ENCODE measurements at places on chromosomes 11 and 22.

- no peak for DNase-seq
These were observed 14.2 kb downstream of the GAS2 start for GRCh38 chr11:22680628-22681027.

- DNase-seq: no peak
These were observed 32.9 kb upstream of the KLHL35 start for GRCh38 chr11:75465701-75466531.

DNA sequence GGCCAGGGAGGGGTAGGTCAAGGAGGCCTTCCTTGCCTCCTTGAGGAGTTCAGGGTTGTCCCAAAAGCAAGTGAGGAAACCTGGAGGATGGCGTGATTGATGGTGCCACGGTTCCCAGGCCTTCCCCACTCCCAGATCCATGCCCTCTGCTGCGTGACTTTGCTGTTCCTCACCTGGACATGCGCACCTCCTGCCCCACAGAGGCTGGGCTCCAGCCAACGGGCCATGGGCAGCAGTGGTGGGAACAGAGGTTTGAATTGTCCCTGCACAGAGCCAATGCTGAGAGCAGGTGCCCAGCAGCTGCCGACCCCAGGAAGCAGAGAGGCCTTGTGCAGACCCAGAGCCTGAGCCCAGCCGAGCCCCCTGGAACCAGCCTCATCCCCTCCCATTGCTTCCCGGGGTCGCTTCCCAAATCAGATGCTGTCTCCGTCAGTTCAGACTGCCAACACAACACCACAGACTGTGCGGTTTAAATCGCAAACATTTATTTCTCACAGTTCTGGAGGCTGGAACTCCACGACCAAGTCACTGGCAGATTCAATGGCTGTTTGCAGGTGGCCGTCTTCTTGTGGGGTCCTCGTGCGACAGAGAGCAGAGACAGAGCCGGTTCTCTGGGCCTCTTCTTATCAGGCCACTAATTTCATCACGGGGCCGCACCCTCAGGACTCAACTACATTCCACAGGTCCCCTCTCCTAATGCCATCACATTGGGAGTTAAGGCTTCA is 6.2 kb upstream of the LINC01488 start:
- no peak for DNase-seq

- DNase-seq: peak; percentile 21
These were observed 12.4 kb upstream of the KLHL35 start for GRCh38 chr11:75445315-75445953.

GRCh38 chr11:17692931-17693330 is 26.4 kb upstream of the MYOD1 start:
- DNase-seq: no peak

GRCh38 chr11:30089921-30090320 is 73.1 kb upstream of the KCNA4 start:
- DNase-seq: no peak

GRCh38 chr11:64262271-64263002 is 11.1 kb downstream of the PLCB3 start:
- DNase-seq: no peak

DNA sequence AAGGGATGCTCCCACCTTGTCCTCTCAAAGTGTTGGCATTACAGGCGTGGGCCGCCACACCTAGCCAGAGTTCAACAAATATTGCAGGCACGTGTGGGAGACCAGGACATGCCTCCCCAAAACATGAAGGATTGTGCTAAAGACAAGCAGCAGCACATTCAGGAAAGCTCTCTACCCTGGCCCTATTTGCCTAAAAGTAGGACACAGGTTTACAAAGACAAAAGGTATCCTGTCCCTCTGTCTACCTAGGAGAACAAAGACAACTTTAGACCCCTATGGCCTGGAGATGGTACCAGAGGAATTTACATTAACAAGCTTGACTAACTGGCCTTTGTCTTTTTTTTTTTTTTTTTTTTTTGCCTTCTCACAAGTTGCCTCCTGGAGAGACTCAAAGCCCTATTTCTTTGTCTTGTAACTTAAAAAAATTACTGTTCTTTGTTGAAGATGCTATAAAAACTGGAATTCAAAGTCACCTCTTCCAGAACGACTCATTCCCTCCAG is 859 bp upstream of the ACCS start:
- peak; percentile 6 for DNase-seq

GRCh38 chr22:39291523-39291922 is 27.9 kb downstream of the RPL3 start:
- DNase-seq: no peak

DNA sequence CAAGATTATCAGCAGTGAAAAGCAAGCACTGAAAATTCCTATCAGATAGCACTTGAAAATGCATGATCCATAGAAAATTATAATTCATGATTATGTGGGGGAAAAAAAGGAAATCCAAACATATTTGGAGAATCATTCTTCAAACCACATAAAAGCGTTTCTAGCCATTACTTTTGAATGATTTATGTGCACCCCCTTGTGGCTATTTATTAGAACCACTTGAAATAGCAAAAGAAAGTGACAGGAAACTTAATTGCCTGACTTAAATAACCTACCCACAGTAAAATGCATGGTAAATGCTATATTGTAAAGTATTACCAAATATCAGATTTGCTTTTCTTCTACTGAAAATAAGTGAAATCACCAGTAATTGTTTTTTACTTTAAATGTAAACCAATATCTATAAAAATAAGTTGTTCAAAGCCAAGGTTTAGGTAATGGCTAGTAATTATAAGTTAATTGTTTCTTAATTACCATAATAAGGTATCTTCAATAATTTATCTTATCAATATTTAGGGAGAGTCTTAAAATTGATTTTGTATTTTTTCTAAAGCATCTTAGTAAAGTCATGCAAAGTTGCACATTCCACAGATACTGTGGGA is 168.5 kb downstream of the ARHGAP42 start:
- DNase-seq: peak; percentile 33

DNA sequence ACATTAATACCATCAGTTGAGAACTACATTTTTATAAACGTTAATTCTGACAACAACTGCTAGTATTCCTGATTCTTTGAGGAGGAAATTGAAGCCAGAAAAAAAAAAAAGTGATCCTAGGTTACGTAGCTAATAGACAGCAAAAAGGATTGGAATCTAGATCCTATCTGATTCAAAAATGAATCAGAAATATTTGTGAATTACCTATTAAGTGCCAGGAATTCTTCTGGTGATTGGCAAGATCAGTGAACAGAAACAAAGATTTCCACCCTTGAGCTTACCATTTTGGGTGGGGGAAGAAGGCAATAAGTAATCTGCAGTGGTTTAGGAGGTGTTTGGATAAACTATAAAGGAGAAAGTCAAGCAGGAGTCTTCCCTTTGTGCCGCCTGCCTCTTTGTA is 63.9 kb upstream of the LARGE1 start:
- no peak for DNase-seq

DNA sequence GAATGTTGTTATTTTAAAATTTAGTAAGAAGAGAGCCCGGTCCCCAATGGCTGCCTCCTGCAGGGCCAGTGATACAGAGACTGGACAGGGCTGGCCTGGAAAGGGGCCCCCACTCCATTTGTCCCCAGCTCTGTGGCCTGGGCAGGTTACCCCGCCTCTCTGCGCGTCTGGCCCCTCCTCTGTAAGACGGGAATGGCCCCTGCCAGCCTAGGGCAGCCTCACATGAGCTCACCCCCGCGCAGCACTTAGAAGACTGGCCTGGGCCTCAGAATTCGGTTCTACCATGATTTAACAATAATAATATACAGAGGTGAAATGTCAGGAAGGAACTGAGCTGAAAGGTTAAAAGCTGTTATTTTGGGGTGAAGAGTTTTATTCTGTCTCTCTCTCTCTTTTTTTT is 1.3 kb downstream of the APOBEC3G start:
- DNase-seq: no peak

DNA sequence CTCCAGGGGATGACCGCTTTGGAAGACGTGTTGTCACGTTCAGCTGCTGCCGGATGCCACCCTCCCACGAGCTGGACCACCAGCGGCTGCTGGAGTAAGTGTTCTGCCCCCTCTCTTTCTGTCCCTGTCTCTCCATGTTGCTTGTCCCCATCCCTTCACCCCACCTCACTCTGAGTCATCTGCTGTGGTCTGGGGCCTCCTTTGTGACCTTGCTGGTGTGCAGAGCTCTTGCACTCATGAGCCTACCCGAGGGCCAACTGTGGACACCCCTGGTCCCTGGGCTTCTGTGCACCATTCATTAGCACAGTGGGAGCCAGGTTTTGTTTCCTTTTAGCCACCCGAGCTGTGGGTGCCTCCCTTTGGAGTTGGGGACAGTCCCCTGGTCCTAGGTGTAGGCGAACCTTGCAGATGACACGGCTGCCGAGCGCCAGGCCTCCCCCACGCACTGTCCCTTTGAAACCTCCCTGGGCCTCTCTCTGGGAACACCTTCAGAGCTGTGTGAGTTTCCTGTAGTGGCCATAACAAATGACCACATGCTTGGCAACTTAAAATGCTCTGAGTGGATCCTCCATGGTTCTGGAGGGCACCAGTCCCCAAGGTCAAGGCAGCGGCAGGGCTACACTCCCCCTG is 49.8 kb downstream of the ARHGAP8 start:
- no peak for DNase-seq

GRCh38 chr22:26287382-26288225 is 118.3 kb downstream of the SEZ6L start:
- DNase-seq: no peak

GRCh38 chr11:119691020-119691666 is 37.9 kb downstream of the NECTIN1 start:
- DNase-seq: no peak

DNA sequence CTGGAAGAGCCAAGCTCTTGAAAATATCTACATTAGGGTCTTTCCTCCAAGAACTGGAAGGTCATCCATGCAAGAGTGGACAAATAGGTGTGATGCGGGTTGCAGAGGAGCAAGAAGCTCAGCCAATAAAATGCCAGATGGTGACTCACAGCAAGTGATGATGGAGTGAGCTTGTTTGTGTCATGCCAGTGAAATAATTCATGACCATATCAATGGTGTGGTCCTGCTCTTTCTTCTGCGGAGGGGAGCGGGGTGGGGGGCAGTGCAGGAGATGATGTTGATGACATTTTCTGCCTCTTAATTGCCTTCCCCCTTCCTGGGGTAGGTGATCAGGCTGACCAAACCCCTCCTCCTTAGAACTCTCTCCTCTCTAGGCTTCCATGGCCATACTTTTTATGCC is 118.5 kb upstream of the TIMP3 start:
- DNase-seq: no peak

DNA sequence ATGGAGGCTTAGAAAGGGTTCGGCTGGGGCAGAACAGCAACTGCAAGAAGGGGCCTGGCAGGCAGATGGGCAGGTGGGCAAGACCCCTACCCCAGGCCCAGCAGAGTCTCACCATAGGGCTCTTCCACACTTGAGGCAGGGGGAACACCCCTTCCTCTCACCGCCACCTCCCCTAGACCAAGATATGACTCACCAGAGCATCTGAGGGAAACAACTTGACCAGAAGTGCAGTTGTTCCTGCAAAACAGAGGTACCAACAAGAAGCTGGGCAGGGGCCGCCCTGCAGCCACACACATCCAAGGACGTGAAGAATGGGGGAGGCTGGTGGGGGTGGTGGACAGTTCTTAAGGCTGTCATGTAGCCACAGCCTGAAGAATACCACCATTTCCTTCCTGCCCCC is 10.9 kb downstream of the TMPRSS5 start:
- DNase-seq: no peak

GRCh38 chr22:27671413-27671935 is 130.1 kb downstream of the MN1 start:
- no peak for DNase-seq

DNA sequence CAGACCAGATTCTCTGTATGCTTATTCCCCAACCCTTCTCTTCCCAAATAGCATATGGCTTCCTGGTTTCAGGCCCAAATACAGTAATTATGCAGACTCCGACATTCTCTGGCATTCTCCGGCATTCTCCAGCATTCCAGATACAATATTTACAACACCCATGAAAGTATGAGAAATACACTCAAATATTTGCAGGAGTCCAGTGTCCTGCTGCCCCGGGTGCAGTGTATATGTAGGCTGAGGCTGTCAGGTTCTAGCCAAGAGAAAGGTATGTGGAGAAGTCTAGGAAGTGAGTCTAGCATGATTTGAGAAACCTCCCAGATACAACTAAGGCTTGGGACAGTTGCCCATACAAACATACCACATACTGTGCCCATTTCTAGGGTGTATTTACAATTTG is 160.7 kb downstream of the SOX6 start:
- DNase-seq: no peak

DNA sequence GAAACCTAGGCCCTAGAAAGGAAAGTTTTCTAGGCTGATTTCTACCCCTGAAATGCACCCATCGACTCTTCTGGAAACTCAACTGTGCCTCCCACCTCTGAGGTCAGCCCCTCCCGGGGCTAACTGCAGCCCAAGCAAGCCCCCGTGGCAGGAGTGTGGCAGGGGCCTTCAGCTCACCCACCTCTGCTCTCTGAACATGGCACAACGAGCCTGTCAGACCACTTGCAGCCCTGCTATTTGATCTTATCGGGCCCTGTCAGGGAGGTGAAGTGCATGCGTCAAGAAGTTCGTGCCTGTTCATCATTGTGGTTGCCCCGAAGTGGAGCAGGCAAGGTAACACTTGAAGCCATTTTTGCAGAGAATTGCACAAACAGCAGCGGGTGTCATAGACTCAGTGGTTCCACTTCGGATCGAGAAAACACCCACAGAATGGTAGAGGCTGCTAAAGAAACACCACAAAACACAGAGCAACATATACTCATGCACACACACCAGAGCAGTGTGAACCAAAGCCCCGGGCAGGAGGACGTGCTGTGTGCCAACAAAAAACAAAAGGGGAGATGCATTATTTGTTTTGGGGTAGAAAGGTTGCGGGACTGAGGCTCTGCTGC is 262.7 kb downstream of the ETS1 start:
- DNase-seq: no peak

- DNase-seq: no peak
These were observed 1445.5 kb downstream of the BRD1 start for GRCh38 chr22:48382197-48382596.

DNA sequence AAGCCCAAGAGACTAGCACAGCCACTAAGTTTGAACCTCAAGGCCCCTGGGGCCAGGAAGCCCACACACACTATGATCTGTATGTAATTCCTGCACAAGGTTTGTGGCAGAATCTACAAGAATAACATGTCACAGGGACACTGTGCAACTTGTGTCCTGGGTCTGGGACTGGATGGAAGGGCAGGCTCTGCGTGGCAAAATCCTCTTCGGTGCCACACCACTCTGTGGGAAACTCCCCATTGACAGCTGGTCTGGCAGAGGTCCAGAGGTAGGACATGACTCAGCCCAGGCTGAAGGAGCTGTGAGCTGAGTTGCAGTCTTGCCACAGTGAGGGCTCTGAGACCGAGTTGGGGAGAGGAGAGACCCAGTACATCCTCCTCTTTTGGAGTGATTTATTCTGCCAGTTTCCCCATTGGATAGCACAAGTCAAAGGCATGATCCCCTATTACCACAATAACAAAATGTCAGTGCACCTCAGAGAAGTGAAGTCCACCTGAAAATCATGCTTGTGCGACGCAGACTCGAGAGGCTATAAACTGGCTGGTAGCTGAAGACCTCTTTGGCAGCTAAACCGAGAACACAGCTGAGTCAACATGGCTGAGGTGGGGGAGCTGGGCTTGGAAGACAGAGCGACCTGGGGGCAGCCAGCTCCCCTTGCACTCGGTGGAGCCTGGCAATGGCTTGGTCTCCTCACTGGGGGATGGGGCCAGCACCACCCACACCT is 23.3 kb upstream of the SERPIND1 start:
- peak; percentile 59 for DNase-seq

Data from stromal cell of bone marrow (primary cell).